Activated CD4-positive, alpha-beta memory T cell treated with anti-CD3 and anti-CD28 coated beads for 36 hours (primary cell): ENCODE measurements at places on chromosomes 1 and 21.

DNA sequence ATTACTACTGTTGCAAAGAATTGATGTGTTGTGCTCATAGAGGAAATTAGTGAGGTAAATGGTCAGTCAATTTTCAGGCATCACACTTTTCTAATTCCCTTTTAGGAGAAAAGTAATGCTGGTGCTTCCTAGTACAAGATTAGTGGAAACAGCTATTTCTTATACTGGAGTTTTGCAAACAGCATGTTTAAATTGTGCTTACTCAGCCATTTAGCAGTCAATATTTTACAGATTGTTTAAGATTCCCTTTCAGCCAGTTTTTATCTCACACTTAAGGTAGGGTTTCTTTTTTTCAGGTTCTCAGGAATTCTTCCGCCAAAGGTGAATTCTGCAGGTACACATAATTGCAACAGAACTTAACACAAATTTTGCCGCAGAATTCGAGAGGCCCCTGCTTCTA, 10.9 kb downstream of the SRRM1 start:
- DNase-seq = no peak

GRCh38 chr1:213414346-213414745, 363.3 kb downstream of the RPS6KC1 start:
- no peak for DNase-seq

DNA sequence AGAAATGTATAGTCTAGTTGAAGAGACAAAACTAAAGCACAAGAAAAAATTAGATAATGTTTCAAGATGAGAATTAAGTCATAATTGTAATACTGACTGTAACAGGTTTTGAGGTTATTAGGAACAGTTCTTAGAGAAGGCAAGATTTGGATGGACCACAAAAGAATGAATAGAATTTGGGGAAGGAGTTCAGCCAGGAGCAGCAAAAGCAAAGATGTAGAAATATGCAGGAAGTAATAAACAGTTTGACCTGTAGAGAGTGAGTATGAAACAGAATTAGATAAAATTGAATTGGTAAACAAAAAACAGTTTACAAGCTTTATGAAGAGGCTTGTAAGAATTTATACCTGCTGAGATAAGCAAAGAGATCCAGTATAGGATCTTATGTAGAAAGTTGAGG, 16.3 kb downstream of the VPS45 start:
- no peak for DNase-seq

- DNase-seq = peak; percentile 16
Measured at GRCh38 chr1:1781526-1781903, 3.2 kb upstream of the NADK start.

DNA sequence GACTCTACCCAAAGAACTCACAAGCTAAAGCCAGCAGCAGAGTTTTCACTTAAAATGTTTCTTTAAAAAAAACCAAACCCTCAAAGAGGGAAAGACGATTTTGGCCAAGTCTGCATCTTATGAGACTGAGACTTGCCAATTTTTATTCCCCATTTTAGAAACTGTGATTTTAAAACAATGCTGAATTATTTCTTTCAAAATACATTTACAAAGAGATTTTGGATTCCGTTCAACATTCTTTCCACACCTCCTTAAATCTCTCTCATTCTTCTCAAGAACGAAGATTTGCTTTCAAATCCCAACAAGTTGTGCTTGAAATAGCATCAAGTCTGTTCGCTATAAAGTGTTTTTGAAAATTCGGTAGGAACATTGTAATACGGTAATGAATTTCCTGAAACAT, 133.9 kb upstream of the VANGL1 start:
- DNase-seq = no peak

DNA sequence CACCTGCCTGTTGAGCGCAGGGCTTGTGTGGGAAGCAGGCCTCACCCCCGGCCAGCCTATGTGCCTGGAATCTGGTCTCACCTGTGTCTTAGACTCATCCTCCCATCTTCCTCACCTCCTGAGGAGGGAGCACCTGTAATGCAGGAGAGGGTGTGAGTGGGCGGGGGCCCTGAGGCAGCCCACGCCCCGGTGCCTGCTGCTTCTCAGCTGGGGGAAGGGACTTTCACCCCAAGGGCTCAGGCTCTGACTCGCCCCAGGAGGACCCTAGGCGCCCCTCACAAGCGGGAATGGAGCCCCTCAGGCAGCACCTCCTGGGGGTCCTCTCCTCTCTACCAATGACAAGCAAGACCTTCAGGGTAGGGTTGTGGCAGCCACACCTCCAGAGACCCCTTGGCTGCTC, 6.7 kb upstream of the ZNF670 start:
- DNase-seq = no peak

GRCh38 chr1:4634793-4635406, 19.5 kb upstream of the AJAP1 start:
- no peak for DNase-seq

DNA sequence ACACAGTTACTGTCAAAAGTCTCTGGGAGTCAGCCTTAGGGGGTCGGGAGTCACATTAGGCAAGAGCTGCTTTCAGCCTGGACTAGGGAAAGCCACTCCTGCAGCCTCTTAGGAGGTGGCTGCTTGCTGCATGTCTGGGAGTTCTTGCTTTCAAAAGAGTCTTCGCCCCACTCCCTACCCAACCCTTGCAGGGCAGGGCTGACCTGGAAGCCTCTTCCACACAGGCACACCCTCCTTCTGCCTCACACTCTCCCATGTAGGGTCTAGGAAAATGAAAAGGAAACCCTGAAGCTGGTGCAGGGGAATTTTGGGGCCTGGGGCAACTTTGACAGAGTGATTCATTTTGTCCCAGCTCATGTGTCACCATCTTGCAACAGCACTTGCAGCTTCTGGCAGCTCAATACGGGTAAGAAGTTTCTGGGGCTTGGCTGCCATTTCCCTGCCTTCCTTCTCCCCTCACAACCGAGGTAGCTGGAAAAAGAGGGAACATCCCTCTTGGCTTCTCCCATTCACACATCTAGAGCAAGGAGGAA, 37.3 kb downstream of the KCND3 start:
- no peak for DNase-seq

- no peak for DNase-seq
Measured at GRCh38 chr21:44724926-44725325, 13.6 kb upstream of the TSPEAR start.

- DNase-seq = no peak
Measured at GRCh38 chr1:47569681-47570470, 132.0 kb downstream of the FOXD2 start.

GRCh38 chr1:109475261-109475660, 8.4 kb upstream of the ATXN7L2 start:
- DNase-seq = no peak

DNA sequence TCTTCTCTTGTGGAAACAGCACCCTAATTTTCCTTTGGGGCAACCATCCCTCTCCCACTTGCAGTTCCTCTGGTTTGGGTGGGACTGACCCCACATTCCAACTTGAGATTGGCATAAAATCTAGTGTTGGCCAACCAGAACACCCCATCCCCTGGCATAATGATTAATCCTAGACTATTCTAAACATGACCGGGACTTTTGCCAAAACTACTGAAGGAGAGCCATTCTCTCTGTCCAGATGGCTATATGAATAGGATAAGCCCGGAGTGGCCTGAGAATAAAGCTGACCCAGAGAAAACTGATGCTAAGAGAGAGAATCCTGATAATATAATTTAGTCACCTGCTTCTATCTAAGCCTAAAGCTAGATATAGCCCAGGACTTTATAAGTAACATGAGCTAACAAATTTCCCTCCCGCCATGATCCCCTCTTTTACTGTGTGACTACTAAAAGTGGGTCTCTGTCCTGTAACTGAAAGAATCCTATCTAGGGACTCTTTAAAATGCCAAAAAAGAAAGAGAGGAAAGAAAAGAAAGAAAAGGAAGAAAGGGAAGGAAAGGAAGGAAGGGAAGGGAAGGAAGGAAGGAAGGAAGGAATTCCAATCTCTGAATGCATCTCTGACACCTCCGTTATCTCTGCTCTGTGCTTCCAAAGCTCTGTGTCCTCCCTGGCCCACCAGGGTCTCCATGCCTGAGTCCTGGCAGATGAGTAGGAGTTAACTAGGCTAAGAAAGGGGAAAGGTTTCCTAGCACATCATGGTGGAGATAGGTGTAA, 28.0 kb upstream of the NRDC start:
- no peak for DNase-seq

DNA sequence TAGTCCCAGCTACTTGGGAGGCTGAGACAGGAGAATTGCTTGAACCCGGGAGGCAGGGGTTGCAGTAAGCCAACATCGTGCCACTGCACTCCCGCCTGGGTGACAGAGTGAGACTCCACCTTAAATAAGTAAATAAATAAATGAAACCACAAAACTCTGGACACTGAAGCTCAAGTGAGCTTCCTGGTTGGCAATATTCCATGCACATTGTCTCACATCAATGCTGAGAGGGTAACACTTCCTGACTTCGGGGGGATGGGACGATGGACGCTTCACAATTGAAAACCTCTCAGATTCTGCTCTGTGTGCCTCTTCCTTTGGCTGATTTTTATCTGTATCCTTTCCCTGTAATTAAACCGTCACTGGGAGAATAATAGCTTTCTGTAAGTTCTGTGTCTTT, 70.0 kb upstream of the ZNF644 start:
- DNase-seq = no peak

DNA sequence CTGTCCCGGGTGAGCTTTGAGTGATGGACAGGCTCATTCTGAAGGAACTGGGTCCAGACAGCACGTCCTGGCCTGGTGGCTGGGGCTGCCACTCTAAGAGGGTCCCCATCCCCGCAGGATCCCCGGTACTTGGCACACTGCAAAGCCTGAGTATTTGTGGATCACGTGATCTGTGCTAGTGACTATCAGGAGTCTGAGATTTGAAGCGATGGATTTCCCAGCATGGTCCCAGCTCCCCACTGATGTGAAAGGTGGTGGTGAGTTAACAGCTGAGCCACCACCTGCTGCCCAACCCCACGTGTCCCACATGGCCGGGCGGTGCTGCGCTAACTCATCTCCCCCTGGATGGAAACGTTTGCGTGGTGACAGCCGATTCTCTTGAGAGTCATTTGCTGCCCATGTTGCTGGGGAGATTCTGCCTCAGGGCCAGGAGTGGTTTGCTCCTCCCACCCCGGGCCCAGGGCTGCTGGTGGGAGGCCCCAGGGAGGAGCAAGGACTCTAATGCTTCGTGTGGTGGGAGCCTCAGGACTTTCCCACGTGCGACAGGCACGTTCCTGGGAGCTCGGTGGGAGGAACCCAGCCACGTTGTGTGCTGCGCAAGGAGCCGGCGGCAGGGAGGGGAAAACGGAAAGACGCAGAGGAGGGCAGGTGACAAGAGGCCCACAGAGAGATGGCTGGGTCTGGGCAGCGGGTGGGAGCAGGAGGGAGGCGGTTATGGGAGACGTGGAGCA, 15.1 kb downstream of the FAAP20 start:
- no peak for DNase-seq

DNA sequence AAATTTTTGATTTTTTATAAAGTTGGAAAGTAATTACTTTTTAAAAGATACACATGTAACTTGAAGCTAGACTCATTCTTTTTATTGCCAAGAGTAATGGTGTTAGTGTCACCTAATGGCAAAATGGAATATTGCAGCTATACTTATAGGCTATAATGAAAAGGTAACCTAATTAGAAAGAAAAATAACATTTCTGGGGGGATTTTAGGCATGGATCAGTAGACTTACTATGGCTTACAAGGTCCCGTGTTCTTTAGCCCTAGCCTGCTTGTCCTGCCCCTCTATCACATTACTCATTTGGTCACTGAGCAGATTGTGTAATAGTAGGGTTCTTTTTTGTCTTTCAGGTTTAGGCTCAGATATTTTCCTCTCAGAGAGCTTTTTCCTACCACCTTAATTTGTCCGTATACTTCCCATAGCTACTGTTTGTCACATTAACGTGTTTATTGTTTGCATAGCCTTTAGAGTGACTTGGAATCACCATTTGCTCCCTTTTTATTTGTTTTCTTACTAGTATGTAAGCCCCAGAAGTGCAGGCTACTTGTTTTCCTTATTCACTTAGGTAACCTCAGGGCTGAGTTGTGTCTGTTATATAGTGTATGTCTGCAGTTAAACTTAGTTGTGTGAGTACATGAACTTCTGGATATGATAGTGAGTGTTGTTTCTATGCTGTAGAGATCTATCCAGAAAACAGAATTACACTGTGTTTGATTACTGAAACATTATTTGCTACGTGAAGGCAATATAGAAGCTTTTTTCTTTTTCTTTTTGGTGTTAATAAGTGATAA, 58.7 kb downstream of the RABGAP1L start:
- DNase-seq = no peak

- DNase-seq = no peak
Measured at GRCh38 chr1:185767508-185768120, 33.4 kb downstream of the HMCN1 start.

DNA sequence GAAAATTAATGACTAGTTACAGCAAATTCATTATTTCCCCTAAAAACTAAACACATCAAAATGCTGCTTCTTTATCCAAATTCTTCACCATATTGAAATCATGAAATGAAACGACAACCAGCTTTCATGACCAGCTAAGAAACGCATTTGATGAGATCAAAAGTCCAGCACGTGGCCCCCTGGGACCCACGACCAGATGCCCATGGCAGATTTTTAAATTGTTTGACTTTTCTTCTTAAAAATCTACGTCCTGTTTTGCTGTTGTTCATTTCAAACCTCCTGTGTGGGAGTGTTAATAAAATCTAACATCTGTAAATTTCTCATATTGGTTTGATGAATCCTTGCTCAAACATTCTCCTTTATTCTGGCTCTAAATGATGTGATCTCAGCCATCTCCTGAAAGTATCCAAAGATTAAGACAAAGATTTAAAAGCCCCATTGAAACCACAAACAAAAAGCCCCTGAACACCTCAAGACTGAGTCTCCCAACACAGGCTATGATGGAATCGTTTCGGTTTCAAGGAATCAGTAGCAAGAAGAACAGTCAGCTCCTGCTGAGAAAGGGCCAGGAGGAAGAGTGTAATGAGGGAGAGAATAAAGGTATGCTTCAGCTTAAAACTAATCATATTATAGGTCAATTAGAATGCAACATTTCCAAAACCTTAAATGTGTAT, 523.6 kb downstream of the SMYD3 start:
- DNase-seq = no peak

- DNase-seq = peak; percentile 67
Measured at GRCh38 chr1:200302192-200302920, 107.5 kb downstream of the ZNF281 start.

DNA sequence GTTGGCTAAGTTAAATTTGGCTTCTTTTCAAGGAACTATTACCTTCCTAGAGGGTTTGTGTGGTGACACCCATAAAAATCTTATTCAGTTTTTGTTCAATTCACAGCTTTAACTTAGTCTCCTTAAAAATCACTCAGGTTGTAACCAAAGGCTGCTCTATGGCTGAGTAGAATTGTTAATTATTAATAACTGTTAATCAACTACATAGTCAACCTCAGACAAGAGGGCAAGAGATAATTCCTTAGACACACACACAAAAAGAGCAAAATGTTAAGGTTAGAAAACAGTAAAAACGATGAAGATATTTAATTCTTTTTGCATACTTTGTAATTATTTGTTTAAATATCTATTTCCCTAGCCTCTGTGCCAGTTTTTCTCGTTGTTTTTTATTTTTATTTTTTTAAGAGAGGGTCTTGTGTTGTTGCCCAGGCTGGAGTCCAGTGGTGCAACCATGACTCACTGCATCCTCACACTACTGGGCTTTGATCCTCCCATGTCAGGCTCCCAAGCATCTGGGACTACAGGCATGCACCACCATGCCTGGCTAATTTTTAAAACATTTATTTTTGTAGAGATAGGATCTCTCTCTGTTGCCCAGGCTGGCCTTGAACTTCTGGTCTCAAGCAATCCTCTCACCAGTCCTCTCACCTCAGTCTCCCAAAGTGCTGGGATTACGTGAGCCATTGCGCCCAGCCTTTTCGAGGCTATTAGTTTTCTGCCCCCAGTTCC, 215.2 kb downstream of the DISC1 start:
- no peak for DNase-seq

- DNase-seq = no peak
Measured at GRCh38 chr1:11252538-11252937, 9.8 kb downstream of the MTOR start.

GRCh38 chr1:230629511-230629910, 12.8 kb upstream of the COG2 start:
- no peak for DNase-seq
